ENCODE measurements at places on chromosomes 12 and 14.
A peak's percentile ranks its signal among the peaks of the same experiment; 100 is the strongest.

GRCh38 chr14:73771848-73772638 lies 57.9 kb upstream of the PNMA1 start:
- peak; percentile 75 for DNase-seq

- DNase-seq, result no peak
These were observed 398.7 kb downstream of the NELL2 start for GRCh38 chr12:44477331-44477980.

- DNase-seq, result no peak
These were observed 92.0 kb downstream of the ITPR2 start for GRCh38 chr12:26740991-26741390.

GRCh38 chr14:100155756-100156616 lies 3.5 kb downstream of the DEGS2 start:
- no peak for DNase-seq

DNA sequence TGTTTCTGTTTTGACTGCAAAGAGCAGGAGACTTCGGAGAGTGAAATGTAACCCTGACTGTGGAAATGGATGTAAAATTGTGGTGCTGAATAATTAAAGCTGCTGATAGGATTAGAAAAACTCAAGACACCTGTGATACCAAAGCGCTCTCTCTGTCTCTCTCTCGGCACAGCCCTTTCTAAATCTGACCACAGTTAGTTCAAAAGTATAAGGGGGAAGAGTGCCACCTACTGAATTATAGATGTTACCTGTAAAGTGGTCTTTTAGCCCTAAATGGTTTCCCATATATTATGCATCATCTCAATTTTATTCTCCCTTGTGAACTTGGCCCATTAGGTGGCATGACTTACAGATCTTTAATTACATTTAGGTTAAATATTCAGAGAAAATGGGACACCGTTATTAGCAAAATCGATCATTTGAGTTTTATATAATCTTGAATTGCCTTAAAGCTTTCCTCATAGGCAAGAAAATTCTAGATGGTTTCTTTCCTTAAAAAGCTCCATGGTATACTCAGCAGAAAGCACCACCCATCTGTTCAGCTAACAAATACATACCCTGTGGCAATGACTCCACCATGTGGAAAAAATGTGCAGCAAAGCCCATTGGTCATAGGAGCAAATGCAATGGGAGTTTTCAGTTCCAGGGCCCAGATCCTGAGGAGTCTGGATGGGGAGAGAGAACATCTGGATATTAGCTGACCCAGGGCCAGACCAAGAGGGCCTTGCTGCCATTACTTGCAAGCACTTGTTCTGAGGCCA lies 18.1 kb downstream of the RFC5 start:
- DNase-seq, result no peak

DNA sequence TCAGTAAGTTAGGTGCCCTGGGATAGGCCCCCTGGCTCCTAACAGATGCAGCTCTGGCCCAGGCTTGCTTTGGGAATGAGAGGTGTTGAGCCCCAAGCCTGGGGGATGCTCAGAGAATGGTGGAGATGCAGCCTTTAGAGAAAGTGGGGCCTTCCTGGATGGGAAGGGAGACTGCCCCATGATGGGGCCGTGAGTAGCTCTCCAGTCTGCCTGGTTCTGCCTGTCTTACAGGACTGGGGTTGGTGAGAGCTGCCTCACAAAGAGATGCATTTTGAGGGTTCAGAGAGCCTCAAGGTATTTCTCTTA lies 523 bp upstream of the VRTN start:
- DNase-seq, result no peak

DNA sequence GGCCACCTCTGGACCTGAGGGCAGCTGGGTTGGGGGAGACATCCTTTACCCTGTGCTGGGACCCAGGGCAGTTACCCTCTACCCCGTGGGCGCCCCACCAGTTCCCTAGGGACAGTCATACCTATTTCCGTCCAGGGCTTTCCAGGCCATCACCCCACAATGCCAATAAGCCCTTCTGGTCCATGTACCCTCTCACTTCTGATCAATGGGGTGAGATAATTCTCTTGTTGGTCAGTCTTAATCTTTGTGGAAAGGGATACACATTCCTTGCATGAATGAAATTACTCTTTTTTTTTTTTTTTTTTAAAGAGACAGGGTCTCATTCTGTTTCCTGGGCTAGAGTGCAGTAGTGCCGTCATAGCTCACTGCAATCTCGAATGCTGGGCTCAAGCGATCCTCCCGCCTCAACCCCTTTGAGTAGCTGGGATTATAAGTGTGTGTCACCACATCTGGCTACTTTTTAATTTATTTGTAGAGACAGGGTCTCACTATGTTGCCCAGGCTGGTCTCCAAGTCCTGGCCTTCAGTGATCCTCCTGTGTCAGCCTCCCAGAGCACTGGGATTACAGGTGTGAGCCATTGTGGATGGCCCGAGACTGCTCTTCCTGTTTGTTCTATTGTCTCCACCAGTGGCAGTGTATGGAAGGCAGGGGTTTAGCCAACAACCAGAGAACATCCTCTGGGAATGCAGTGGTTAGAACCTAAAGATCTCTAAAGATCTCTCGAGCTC lies 46.3 kb upstream of the STON2 start:
- no peak for DNase-seq

DNA sequence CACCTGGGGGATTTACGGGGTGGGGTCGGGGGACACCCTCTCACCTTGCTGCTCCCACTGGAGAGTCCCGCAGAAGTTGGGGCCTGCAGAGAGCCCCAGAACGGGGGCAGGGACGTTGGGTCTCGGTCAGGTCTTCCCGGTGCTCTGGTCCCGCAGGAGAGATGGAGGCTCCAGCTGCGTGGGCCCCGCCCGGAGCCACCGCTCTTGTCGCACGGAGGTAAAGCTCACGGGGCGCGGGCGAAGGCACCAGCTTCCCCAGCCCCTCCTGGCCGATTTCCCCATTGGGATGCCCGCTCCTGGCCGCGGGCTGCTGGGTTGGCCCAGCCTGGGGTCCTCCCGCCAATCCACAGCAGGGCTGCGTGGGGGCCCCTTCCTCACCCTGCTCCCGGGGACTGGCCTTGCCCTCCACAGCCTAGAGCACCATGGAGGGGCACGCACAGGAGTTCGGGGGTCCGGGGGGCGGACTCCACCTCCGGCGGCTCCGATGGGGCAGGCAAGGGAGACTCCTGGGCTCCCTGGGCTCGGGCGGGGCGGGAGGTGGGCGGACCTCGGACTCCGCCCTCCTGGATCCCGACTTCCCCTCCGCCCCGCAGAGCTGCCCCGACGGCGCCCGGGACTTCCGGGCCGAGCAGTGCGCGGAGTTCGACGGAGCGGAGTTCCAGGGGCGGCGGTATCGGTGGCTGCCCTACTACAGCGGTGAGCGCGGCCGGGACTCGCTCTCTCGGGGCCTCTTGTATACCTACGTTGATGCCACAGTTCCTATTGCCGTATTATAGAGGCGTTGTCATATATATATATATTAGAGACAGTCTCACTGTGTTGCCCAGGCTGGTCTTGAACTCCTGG lies 8.4 kb downstream of the PAPLN start:
- DNase-seq, result peak; percentile 45

DNA sequence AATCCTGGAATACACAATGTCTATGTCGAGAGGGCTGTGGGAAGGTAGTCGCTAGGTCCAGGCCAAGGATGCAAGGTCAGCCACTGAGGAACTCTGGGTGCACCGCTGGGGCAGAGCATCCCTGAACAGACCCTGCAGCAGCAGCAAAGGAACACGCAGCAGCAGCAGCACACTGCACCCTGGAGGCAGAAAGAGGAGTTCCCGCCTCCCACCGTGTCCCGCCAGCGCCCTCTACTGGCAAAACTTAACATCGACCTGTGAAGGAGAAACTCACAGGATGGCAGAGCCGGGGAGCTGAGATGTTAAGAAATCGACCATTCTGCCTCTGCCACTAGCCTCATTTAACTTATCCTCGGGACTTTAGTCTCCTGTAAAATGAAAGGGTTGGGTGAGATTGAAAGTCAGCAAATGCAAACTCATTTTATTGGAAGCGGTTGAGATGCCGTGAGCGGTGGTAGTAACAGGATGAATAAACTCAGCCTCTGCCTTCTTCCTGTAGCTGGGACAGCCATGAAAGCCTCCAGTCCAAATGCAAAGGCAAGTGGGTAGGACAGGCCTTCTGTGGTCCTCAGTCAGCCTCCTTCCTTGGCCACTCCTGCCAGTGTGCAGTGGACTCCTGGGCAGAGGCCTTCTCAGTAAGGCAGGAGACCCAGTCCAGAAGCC lies 45.6 kb downstream of the STAB2 start:
- peak; percentile 66 for DNase-seq

DNA sequence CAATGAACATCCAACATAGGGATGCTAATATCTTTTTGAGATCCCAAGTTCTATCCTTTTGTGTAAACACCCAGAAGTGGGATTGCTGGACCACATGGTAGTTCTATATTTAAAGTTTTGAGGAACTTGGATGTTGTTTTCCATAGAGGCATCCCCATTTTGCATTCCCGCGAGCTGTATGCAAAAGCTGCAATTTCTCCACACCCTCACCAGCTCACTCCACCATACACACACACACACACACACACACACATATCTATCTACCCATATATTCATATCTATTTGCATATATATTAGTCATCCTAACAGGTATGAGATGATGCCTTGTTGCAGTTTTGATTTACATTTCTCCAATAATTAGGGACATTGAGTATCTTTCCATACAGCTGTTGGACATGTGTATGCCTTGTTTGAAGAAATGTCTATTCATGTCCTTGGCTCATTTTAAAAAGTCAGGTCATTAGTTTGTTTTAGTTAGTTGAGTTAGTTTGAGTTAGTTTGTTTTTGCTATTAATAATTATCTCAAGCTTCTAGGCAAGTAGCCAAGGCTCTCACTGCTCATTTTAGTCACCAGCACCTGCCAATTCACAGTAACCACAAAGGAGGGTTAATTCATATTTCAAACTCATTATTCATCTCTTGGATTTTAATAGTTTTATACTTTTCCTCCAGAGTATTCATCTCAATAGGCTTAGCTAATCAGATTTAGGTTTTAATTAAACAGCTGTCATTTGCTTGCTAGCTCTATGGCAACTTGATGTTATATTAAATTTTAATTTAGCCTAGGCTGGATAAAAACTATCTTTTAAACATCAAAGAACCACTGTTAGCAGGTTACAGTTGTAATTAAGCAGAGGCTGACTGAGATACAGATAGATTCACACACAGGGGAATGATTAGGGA lies 1435.9 kb upstream of the TMEM132C start:
- no peak for DNase-seq

DNA sequence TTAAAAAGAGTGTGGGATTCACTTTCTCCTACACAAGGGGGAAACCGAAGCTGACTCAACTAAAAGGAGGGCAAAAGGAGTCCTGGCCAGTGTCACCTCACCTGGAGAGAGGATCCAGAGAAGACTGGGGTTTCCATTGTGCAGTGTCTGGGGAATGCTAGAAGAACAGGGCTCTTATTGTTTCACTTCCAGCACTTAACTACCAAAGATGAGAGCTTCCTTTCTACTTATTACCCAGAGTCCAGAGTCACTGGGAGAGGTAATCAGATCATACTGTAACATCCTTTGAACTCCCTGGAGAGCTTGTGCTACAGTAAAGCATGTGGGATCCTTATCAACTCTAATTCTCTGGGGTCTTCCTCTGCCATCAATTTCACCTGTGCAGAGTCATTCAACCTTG lies 148.4 kb upstream of the BCL2L14 start:
- no peak for DNase-seq

- no peak for DNase-seq
These were observed 319.5 kb downstream of the TMEM117 start for GRCh38 chr12:44155358-44155757.

DNA sequence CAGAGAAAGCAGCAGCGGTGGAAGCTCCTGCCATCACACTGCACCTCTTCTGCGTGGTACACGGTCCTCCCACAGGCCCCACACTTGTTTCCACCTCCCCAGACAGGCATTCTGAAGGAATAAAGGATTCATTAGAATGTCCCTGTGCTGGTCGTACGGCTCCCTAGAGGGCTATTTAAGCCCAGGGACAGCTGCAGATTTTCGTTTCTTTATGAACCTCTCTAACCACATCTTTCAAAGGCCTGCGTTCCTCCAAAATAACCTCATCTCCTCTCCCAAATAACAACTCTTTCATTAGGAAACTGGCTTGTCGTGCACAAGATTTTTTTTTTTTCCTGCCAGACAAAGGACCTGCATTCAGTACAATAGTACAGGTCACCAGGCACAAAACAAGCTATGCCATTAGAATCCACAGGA lies 12.7 kb downstream of the CSRP2 start:
- no peak for DNase-seq

DNA sequence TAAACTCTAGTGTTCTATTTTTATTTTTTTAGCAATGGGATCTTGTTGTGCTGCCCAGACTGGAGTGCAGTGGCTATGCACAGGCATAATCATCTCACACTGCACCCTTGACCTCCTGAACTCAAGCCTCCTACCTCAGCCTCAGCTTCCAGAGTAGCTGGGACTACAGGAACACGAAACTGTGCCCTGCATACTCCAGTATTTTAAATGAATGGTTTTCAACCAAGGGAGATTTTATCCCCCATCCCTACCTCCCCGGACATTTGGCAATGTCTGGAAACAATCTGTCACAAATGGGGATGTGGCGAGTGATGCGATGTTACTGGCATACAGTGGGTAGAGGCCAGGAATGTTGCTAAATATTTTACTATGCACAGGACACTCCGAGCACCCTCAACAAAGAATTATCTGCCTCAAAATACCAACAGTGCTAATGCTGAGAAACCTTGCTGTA lies 2.1 kb downstream of the CBX5 start:
- no peak for DNase-seq

DNA sequence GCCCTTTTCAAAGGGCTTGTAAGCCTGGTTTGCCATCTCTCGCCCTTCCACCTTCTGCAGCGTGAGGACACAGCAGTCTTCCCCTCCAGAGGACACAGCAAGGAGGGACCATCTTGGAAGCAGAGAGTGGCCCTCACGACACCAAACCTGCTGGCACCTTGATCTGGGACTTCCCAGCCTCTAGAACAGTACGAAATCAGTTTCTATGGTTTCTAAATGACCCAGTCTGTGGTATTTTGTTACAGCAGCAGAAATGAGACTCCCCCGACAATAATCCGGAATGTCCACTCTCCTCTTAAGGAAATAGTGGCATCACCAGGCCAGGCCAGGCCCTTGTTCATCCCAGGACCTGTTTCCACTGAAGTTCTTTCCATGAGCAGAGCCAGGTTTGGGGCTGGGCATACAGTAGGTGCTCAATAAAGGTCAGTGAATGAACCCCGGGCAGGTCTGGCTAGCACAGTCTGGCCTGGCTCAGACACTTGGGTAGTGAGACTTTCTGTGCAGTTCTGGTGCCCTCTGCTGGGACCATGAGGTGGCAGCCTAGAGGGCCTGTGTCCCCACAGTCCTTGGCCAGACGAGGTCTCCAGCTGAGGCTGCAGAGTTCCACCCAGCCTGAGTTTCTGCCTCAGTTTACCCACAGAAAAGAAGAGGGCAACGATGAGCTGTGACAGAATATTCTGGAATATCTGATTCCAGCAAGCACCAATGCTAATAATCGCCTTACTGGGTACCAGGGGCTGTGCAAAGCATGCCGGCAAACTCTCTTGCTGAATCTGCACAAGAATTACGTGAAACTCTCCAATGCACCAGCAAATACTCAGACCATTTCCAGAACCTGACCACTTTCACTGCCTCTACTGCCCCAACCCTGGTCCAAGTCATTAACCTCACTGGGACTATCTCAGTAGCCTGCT lies 14.0 kb downstream of the ABCB9 start:
- peak; percentile 66 for DNase-seq

- DNase-seq, result no peak
These were observed 277.9 kb downstream of the SSPN start for GRCh38 chr12:26473291-26473690.
